NCI-H1092 (cell line): ENCODE measurements at places on chromosomes 2 and 18.

DNA sequence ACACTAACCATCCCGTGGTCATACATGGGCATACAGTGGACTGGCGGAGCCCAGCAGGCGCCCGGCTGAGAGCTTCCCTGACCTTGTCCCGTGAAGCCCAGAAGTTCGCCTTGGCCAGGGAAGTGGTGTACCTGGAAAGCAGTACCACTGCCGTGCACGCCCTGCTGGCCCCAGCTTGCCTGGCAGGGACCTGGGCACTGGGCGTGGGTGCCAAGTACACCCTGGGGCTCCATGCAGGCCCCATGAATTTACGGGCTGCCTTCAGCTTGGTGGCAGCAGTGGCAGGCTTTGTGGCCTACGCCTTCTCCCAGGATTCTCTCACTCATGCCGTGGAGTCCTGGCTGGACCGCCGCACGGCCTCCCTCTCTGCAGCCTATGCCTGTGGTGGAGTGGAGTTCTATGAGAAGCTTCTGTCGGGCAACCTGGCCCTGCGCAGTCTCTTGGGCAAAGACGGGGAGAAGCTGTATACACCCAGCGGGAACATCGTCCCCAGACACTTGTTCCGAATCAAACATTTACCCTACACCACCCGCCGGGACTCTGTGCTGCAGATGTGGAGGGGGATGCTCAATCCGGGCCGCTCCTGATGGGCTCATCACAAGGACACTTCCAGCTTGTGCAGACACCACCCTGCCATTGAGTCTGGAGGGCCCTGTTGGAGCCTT lies 2.3 kb downstream of the TMEM177 start:
- DNase-seq, result no peak

DNA sequence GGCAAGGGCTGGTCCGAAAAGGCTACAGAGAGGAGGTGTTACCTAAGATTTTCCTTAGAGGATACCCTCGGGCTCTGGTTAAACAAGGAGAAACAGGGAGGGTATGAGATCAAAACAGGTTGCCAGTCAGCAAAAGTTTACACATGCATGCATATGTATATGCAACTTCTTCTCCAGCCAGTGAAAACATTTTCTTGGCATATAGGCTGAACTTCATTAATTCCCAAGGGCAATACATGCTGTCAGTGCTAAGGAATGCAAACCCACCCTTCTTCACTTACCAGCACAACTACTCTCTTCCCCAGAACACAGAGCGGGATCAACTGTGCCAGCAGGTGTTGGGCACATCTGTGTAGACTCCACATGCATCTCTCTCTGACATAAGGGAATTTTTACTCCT lies 176.0 kb downstream of the GFPT1 start:
- no peak for DNase-seq

DNA sequence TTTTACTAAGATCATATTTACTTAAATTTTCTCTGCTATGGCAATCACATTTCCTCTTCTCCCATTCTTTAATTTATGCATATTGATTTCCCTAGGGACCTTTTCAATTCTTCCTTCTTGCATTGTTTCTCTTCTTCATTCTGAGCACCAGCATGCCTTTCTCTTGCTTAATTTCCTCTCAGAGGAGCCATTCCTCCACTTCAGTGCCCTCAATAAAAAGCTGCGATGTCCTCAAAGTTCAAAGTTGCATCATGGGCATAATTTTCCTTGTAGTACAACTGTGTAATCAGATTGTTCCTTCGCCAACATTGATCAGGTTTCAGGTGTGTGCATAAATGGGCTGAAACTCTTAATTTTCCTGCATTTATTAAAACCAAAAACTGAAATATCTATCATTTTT lies 21.8 kb upstream of the CD226 start:
- no peak for DNase-seq

GRCh38 chr2:235958931-235959410 lies 209.2 kb downstream of the GBX2 start:
- no peak for DNase-seq

DNA sequence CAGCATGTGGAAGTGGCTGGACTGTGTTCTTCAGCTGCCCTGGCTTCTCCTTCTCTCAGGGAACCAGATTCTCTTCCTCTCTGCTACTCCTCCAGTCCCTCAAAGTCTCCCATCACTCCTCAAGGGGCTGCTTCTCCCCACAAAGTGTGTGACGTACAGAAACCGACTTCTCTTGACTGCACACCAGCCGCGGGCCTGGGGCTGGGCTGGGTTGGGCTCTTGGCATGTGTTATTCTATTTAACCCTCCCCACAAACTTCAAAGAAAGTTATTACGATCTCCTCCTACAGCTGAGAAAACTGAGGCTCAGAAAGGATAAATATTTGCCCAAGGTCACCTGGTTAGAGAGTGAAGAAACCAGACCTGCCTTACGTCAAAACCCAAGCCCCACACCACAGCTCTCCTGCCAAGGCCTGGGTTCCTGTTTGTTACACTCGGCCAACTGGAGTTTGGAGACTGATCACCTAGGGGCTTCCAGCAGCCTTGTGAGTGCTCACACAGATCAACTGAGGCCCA lies 269.0 kb downstream of the TFCP2L1 start:
- no peak for DNase-seq
